Stimulated activated naive CD8-positive, alpha-beta T cell treated with anti-CD3 and anti-CD28 coated beads, Interleukin-15, Interleukin-2, amounts not matched to agents 100 U/mL and 50 U/mL, for 24 hours (primary cell): ENCODE measurements at places on chromosomes 11 and 22.

GRCh38 chr22:32567544-32567943 lies 92.9 kb downstream of the FBXO7 start:
- DNase-seq, result no peak

GRCh38 chr11:15969701-15970329 lies 386.5 kb downstream of the SOX6 start:
- DNase-seq, result no peak

GRCh38 chr22:23383491-23384361 lies 196.4 kb downstream of the IGLL1 start:
- no peak for DNase-seq

GRCh38 chr11:65208785-65209710 lies 27.3 kb downstream of the CAPN1 start:
- DNase-seq, result no peak

DNA sequence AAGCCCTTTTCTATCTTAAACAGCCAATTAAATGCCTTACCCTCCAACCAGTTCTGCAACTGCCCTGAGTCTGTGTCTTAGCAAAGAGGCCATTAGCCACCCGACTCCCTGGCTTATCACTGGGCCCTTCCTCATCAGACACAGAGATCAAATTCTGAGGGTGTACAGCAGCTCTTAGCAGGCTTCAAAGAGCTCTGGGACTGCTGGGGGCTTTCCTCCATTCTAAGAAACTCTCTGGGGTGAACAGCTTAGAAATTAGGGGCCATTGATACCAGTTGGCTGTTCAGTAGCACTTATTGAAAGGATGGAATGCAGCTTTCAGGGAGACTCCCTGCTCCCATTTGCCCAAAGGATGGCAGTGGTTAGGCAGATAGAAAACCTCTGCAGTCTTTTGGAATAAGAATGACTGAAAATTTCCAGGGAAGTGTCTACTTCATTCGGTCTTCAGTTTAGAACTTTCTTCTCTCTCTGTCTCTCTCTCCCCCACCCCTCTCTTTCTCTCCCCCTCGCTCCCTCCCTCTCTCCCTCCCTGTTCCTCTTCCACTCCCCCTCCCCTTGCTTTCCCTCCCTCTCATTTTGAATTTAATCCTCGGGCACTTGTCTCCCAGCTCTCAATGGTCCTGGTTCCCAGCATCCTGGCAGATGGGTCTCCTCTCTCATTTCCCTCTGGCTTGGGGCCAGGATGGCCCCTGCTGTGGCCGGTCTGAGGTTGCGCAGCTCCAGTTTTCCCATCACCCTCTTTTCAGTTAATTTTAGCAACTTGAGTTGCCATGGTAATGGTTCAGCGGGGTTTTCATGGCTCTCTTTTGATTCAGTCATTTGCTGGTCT lies 76.4 kb downstream of the COMMD9 start:
- no peak for DNase-seq

DNA sequence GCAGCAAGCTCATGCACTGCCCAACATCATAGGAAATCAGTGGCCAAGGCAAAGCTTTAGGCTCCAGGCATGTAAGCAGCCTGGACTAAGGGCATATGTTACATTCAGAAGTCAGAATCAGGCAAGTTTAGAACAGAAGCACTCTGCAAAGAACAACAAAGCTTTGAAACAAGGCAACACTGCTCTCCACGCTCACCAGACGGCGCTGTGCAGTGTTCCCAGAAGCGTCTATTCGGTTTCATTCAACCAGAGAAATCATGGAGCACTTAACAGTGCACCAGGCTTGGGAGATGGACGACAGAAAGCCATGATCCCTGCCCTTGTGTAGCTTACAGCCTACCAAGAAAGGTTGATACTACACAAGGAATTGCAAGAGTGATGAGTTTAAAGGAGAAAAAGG lies 555.8 kb downstream of the BUD13 start:
- peak; percentile 27 for DNase-seq

DNA sequence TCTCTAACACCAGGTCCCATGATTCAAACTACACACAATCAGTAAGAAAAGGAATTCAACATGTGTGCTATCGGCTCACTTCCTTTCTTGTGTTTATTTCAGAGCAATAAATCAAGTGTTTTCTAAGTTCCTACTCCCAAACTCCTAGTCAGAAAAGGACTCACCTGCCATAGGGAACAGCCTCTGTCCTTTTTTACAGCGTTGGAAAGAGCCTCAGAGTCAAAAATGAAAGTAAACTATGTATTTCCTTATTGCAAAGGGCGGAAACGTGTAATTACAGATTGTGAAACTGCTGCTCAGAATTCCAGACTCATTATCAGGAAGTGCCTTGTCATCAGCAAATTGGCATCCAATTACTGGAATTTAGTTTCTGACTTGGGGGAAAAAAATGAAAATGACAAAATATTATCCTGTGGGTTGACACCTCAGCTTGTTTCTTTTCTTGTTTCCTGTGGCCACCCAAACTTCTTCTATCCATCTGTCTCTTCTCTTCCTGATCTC lies at the start of gene CASP4:
TSS of gene CASP4 (minus strand) at position 220 of the 501 bp plus-strand sequence. CDS start at position 171, 49 bp downstream.
- no peak for DNase-seq

DNA sequence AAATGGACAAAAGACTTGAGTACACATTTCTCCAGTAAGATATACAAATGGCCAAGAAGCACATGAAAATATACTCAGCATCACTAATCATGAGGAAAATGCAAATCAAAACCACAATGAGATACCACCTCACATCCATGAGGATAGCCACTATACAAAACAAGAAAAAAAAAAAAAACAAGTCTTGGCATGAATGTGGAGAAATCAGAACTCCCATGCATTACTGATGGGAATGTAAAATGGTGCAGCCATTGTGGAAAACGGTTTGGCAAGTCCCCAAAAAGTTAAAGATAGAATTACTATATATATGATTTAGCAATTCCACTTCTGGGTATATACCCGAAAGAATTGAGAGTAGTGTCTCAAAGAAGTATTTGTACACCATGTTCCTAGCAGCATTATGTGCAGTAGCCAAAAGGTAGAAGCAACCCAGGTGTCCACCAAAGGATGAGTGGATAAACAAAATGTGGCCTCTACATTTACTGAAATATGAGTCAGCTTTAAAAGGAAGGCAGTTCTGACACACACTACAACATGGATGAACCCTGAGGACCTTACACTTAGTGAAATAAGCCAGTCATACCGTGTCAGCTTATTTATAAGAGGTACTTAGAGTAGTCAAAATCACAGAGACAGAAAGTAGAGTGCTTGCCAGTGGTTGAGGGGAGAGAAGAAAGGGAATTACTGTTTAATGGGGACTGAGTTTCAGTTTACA lies 146.3 kb downstream of the WNT7B start:
- no peak for DNase-seq

DNA sequence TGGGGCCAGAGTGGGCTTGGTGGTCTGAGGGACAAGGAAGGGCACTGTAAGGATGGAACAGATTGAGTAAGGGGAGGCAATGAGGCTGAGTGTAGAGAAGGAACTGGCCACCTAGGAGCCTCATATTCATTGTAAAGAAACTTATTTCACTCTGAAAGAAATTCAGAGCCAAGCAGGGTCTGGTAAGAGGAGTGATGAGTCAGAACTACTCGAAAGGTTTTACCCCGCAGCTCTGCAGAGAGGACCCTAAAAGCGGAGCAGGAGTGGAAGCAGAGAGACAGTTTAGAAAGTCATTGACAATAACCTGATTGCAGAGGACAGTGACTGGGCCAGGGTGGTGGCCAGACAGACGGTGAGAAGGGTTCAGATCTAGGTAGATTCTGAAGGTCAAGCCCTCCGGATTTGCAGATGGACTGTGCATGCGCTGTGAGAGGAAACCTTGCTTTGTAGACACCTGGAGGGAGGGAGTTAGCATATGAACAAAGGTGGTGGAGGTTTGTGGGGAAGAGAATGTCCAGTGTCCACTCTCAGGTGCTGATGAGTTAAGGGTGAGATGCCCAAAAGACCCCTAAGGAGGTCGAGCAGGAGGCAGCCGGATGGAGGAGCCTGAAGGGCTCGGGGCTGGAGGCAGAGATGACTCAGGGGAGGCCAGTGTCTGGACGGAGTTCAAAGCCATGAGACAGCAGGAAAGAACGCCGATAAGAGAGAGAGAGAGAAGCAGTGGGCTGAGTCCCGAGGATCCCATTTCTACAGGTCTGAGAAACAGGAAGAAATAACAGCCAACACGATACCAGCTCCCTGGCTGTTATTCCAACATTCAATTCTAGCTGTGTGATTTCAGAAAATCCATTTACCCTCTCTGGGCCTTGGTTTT lies 546.0 kb downstream of the BRD1 start:
- no peak for DNase-seq

GRCh38 chr11:122676638-122677037 lies 21.1 kb downstream of the UBASH3B start:
- DNase-seq, result no peak

DNA sequence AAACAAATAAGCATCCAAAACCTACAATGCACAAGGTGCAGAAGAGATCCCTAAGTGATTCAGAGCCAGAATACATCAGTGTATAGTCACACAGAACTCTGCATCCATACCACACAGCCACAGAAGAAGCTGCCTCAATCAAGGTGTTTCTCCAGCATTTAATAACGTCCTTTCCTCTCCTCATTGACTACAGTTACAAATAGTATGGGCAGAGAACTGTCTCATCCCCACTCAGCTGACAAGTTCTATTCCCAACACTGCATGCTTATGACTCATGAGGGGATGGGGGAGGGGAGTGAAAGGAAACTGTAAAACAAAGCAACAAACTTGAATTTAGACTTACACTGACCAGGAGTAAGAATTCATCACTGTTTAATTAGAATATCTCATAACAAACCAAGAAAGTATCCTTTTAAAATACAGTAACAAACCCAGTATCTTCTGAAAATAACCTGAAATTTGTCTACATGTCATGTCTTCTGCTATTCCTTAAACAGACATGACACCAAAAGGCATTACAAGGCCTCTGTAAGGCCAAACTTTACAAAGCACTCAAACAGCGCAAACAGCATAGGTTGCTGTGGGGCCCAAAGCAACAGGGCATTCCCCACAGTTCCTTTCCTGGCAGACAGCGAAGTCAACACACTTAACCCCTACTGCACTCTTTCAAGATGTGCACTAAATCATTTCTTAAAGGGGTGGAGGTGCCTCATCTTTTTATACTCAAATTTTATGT lies 29.3 kb downstream of the CELF1 start:
- DNase-seq, result peak; percentile 31

DNA sequence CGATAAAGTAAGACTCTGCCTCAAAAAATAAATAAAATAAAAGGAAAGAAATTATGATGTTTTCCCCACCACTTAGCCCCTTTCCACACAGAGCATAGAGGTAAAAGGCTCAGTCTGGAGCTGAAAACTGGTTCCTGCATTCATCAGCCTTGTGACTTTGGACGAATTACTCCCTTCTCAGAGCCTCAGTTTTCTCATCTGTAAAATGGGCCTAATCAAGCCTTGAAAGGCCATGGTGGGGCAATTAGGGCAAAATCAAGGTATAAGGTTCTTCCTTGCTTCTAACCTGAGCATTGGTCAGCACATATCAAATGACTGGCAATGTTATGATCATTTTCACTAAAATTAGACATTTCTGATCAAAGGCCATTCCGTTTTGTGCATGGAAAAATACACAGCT lies 417.7 kb downstream of the MN1 start:
- no peak for DNase-seq

GRCh38 chr11:44727114-44727372 lies 281 bp downstream of the TSPAN18 start:
- DNase-seq, result no peak

- no peak for DNase-seq
Measured at GRCh38 chr11:31798554-31799434, 12.3 kb downstream of the PAX6 start.

GRCh38 chr22:48607901-48608662 lies 1219.6 kb downstream of the BRD1 start:
- DNase-seq, result no peak

DNA sequence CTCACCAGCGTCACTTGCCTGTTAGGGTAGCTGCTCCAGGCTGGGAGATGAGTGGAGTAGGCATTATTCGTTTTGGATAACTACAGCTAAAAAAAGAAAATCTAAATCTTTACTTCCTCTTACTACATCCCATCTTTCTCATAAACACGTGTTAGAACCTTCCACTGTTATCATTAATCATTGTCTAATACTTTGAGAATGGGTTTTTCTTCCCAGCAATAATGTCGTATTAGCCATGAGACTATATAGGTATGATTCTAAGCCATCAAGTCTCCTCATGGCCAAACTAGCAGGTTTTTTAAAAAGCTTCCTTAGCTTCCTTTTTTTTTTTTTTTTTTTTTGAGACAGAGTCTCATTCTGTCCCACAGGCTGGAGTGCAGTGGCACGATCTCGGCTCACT lies 3.9 kb upstream of the TEF start:
- DNase-seq, result no peak

DNA sequence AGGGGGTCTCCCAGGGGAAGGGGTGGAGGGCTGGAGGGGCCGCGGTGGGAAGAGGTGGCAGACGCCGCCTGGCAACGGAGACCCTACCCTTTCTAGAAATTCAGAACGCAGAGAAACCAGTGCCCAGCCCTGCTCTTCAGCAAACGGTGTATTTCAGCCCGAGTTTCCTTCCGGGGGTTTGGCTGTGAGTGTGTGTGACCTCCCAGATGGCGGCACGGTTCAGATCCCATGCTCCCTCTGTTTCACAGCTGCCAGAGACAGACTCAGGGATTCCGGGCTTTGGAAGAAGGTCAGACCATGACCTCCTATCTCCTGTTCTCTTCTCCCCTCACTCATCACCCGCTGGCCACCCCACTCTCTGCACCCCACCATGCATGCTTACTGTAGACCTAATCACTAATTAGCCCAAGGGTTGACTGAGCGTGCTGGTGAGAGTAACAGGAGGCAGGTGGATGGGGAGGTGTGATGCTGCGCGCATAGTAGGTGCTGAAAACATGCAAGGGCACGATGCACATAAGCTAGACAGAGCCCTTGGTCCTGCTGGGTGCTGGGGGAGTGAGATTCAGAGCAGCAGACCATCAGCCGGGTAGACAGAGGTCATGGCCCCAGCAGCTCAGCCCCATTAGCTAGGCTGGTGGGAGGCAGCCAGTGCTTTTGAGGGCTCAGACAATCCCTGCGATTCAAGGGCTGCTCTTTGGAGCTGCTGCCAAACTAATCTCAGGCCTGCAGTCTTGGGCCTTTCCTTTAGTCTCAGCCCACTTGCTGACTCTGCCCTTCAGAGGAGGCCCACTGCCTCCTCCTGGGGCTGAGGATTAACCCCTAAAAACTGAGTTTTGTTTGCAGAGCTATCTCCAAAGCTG lies 256.5 kb upstream of the CADM1 start:
- DNase-seq, result no peak

DNA sequence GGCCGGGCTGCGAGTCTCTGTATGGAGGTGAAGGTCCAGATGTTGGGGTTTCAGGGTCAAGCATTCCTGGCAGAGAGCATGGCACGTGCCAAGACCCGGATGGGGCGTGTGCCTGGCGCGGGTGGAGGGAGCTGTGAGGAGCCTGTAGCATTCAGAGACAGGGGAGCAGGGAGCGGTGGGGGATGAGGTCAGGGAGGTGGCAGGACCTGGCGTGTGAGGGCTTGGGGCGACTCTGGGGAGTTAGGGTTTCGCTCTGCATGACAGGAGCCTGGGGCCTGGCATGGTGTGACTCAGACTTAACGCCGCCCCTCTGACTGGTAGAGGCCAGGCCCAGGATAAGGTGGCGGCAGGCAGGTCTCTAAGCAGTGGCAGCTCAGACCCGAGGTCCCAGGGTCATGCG lies 103.0 kb downstream of the KCNQ1 start:
- DNase-seq, result no peak
